ENCODE measurements at places on chromosomes 5 and 9.

GRCh38 chr9:93895535-93895934 is 59.6 kb downstream of the BARX1 start:
- DNase-seq: no peak

- no peak for DNase-seq
Observed at GRCh38 chr9:97711223-97711626, 14.1 kb upstream of the XPA start.

- DNase-seq: no peak
Observed at GRCh38 chr9:90772386-90772785, 29.2 kb upstream of the SYK start.

DNA sequence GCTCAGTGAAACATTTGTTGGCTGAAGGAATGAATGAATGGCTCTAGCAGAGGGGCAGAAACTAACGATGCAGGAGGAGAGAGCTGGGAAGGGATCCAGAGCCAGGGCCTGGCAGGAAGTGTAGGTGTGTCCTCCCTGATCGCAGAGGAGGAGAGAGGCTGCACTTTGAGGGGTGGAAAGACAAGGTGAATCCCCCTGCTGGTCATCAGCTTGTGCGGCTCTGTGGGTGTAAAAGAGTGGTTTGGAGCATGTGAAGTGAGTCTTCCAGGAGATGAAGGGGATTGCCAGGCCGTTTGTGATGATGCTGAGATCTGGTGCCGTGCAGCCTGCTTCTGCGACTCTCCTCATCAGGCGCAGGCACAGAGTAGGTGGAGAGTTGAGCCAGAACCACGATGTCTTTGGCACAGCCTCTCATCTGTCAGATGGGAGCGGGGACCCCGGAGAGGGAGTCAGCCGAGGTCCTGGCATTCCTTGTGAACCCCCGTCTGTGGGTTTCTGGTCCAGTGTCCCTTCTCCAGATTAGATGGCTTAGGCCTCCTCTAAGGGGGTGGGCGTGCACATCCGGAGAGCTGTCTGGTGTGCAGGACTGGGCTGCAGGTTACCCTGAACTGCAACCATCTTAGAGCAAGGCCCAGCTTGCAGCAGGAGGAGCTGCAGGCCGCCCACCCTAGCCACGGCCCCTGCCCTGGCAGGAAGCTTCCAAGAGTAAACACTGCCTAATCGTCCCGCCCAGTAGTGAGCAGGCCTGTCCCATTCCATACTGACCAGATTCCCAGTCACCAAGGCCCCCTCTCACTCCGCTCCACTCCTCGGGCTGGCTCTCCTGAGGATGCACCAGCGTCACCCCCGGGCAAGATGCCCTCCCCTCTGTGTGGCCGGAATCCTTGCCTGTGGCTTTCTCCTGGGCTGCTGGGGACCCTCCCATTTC is at the start of gene ADAMTS13:
Gene ADAMTS13, plus strand, starts transcription at position 753 of the 928 bp plus-strand sequence. Its CDS starts 77 bp downstream, at position 830.
- no peak for DNase-seq

- DNase-seq: no peak
Observed at GRCh38 chr5:68086857-68087256, 128.7 kb upstream of the PIK3R1 start.

All from esophagus squamous epithelium (tissue), 5 donors.